Tongue (tissue), 3 donors: ENCODE measurements at places on chromosomes 7 and 10. TPM values are rescaled to one million over a fixed set of nuclear protein-coding genes. Genes with fewer than 3 reads are reported as not detected.
A peak's percentile ranks its signal among the peaks of the same experiment; 100 is the strongest.

DNA sequence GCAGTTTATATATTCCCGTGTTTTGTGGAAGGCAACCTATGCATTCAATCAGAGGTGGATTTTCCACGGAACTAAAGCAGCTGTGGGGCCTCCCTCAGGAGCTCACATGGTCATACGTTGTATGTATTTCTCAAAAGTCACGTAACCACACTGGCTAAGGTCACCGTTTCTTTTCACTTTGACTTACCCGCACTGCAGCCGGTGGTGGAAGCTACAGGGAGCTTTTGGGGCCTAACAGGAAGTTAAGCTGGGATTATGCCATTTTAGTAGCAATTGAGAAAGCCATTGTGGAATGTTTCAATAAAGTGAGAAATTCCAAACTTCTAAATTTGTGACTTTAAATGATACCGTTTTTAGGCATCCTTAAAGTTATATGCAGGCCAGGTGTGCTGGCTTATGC, 111.2 kb upstream of the KLF6 start:
- DNase-seq, result no peak

- DNase-seq, result peak; percentile 54
These were observed 81.9 kb upstream of the TNS3 start for GRCh38 chr7:47663851-47664250.

GRCh38 chr7:117716707-117717299, 156.4 kb downstream of the CTTNBP2 start:
- no peak for DNase-seq

GRCh38 chr10:122998934-122999333, 9.7 kb downstream of the IKZF5 start:
- DNase-seq, result no peak

GRCh38 chr7:5525271-5526099, 101.9 kb upstream of the TNRC18 start:
- DNase-seq, result peak; percentile 58

GRCh38 chr7:44540592-44541027, 520 bp downstream of the NPC1L1 start:
- no peak for DNase-seq

- DNase-seq, result no peak
These were observed 217.6 kb upstream of the SEMA3E start for GRCh38 chr7:83866582-83866981.

DNA sequence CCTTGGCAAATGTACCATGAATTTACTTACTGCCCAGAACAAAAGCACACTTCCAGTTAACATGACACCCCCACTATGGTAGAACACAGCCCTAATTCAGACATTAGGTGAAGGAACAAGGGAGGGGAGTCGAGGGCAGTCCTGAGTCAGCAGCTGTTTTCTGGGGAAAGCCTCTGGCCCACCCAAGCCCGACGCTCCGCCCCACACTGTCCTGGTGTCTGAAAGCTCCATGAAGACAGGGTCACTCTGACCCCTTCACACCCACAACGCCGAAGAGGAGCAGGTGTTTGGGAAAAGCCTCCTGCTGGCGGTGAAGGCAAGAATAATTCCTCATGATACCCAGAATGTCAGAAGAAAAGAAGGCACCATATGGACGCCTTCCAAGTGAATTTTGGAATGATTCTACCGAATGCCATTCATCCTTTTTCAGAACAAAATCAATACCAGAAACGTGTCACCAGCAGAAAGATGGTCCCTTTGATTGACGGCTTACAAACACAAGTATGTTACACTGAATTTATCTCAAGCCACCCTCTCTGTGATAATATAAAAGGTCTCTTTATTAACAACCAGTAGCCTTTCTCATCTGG, 172.1 kb downstream of the DIP2C start:
- no peak for DNase-seq

DNA sequence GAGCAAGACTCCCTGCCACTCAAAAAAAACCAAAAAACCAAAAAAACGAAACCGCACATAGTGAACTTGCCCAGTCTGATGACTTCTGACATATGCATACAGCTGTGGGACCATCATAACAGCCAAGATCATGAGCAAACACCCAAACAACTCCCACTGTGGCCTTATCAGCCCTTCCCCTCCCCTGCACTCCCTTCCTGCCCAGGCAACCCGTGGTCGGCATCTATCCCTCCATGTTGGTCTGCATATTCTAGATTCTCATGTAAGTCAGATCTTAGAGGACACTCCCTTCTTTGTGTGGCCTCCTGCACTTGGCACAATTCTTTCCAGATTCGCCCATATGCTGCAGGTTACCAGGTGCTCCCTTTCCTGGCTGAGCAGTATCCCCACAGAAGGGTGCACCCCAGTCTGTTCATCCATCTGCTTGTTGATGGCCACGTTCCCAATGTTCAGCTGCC, 72.8 kb downstream of the GNA12 start:
- no peak for DNase-seq

- no peak for DNase-seq
These were observed 38.0 kb downstream of the RAB18 start for GRCh38 chr10:27541796-27542729.

DNA sequence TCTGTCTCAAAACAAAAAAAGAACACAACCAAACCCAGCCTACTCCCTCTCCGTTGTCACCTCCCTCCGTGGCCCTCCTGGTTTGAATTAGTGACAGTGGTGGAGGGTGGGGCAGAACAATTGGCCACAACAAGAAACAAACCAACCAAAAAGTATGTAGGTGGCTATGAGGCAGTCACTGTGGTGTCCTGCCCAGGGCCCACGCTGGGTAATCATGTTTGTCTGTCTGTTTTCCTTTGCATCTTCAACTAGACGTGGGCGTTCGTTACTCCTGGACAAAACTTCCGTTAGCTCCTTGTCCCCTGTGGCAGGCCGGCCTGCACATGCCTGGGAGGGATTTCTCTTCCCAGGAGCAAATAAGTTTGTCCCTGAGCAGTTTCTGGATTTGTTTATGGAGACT, 78.4 kb downstream of the XRCC2 start:
- no peak for DNase-seq

GRCh38 chr10:34995925-34996324, 94.2 kb downstream of the CUL2 start:
- no peak for DNase-seq

- no peak for DNase-seq
These were observed 19.9 kb upstream of the ZMIZ1 start for GRCh38 chr10:79048639-79049550.

CALHM1 gene
- 0.10 TPM for total RNA-seq

SCART1 gene
- total RNA-seq, result 3.1 TPM

PAX4 gene
- not detected for total RNA-seq

GHRHR gene
- total RNA-seq, result not detected

TUBB8 gene
- total RNA-seq, result not detected
